ENCODE measurements at places on chromosomes 7 and 10.

DNA sequence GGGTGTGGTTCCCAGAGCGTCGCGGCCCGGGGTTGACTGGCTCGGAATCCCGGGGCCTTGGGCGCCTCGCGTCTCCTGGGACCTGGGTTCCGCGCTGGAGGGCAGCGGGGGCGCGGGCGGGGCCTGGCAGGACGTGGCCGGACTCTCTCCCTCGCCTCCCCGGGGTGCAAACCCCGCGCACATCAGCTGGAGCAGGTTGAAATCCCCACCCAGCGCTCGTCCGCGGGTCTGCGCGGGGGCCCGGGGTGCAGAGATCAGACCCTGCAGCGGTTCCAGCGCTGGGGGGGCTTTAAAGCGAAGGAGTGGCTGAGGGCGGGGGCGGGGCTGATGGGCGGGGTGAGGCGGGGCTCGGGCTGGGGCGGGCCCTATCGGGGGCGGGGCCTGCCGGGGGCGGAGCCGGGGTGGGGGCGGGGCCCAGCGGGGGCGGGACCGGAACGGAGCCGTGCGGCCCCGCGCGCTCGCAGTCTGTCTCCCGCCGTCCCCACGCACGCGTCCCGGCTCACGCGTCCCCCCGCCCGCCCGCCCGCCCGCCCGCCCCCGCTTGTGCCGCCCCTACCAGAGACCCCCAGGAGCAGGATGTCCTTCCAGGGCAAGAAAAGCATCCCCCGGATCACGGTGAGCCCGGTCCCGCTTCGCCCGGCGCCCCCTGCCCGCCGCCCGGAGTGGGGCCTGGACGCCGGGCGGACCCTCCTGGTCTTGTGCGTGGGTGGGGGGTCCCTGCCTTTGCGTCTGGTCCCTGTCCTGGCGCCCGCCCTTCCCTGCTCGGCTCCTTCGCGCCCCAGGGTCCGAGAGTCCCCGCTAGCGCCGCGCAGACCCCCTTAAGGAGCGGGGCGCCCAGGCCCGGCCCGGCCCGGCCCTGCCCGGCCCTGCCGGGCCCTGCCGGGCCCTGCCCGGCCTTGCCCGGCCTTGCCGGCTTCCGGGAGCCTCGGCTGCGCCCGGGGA, at the start of gene DPYSL4:
Gene DPYSL4 (plus strand): TSS at position 461 of the 942 bp plus-strand sequence. CDS start 116 bp downstream, at position 577.
- DNase-seq: no peak

DNA sequence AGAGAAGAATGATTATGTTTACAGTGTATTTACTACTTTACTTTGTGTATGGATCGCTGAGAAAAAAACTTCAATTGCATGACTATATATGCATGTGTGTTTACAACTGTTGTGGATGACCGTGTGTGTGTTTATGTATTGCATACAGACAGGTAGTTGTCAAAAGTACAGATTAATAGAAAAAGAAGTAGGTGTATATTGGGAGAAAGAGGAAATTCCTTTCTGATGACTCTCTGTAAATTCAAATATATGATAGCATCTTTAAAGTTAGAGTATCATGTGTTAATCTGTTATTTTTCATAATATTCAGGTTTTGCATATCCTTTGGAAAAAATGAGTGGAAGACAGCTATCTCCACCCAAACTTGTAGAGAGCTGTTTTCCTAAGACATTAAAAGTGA, 160.4 kb upstream of the AGR3 start:
- DNase-seq: no peak

GRCh38 chr7:109479388-109479787, 909.7 kb downstream of the DNAJB9 start:
- no peak for DNase-seq

GRCh38 chr7:143255564-143255963, 7.7 kb upstream of the GSTK1 start:
- no peak for DNase-seq

DNA sequence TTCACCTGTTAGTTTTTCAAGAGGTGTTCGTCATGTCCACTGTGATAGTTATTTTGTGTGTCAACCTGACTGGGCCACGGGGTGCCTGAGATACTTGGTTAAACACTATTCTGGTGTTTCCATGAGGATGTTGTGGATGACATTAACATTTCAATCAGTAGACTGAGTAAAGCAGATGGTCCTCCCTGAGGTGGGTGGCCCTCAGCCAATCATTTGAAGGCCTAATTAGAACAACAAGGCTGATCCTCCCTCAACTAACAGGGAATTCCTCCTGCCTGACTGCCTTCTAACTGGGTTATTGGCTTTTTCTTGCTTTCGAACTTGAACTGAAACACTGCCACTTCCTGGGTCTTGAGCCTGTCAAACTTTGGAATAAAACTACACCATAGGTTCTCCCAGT, 75.8 kb downstream of the ENO4 start:
- no peak for DNase-seq

GRCh38 chr7:149440222-149440621, 20.6 kb downstream of the ZNF777 start:
- no peak for DNase-seq

DNA sequence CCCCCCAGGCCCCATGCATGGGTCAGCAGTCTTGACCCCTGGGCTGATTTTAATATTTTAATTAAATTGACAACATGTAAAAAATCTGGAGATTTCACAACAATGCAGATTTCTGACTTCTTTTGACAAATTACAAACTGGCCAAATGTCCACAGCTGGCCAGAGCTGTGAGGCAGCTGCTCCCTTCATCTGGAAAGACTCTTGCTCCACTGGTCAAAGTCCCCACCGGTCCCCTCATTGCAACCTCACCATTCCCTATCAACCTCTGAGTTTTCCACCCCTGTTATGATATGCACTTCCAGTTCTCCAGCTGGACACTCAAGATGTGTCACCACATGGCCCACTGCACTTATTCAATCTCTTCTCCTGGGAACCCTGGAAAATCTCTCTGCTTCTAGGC, 266.2 kb downstream of the KCNMA1 start:
- DNase-seq: no peak

DNA sequence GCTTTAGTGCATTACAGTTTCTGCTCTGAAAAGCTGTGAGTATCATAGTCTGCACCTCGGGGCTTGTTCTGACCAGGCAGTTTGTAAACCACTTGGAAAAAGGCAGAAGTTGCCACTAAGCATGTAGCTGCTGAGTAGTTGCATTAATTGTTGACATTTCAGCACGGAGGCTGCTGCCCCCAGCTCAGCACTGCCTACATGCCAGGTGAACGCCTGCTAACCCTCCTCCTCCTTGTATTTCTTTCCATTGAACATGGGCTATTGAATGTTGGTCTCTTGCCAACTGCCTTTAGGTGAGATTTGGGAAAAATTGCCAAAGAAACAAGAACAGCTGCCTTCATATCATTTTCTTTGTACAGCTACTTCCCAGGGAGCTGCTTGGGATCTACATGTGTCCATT, 164.2 kb downstream of the RAPGEF5 start:
- no peak for DNase-seq

GRCh38 chr10:131087464-131088215, 223.9 kb downstream of the TCERG1L start:
- no peak for DNase-seq

DNA sequence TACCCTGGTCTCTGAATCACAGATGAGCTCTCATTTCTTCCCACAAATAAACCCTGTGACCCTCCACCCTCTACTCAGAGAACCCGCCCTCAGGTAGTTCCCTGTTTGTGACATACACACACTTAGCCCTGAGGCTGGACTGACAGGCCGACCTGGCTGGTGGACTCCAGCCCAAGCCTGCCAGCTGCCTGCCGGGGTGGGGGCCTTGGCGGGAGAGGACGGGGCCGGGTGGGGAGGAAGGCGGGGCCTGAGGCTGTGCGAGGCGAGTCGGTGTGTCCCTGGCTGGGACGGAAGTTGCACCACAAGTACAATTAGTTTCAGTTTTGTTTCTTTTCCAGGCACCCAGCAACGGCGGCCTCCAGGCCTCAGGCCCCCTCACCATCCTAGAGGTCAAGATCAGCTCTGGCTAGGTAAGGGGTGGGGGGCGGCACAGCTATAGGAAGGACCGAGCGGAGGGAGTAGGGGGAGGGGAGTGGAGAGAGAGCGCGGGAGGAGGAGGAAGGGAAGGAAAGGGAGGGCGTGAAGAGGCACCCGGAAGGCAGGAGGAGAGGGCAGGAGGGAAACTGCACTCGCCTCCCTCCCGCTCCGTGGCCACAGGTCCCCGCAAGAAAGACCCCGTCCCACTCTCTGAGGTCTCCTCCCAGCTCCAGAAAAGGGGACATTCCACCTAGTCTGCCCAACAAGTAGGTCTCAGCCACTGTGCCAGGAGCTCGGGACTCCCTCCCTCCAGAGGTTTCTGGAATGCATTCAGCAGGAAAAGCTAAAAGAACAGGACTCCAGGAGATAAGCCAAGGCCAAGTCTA, at the start of gene TRIM56:
Gene TRIM56 (plus strand): TSS at position 320 of the 803 bp plus-strand sequence. CDS start 1,832 bp downstream, outside the sequence.
- DNase-seq: peak; percentile 70

GRCh38 chr10:43884501-43885105, 235.9 kb upstream of the ZNF32 start:
- no peak for DNase-seq

DNA sequence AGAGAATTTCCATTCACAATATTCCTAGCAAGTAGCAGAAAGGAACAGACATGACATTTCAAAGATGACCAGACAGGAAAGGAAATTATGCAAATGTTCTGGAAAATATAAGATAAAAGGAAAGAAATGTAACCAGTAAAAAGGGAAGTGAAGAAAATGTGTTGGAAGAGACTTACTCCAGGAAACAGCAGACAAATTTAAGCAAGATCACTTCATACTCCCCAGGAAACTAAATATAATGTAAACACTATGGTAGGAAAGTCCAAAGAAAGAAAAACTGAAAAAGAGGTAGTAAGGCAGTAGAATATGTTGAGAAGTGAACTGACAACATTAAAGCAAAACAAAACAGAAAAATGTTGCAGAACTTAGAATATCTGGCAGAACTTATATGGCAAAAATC, 6.4 kb upstream of the ST8SIA6 start:
- peak; percentile 89 for DNase-seq

DNA sequence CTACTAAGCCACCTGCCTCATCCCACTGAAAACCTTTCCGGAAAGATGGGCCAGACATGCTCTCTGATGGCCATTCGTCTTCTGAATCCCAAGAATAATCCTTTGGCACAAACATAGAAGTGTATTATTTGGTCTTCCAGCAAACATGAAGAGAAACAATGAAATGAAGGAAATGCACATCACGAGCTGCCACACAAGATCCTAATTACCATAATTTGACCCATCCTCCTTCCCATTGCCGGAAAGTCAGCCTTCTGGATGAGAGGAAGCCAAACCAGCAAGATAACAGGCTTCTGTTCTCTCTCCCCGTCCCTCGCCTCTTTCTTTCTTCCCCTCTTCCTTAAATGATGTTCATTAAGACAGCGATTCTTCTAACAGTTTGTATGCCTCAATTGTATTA, 218.9 kb upstream of the KMT2E start:
- no peak for DNase-seq

- DNase-seq: peak; percentile 39
Measured at GRCh38 chr7:128833148-128833945, 3.1 kb downstream of the FLNC start.

GRCh38 chr10:28664369-28664740, 13.0 kb upstream of the BAMBI start:
- no peak for DNase-seq

GRCh38 chr7:113015034-113015645, 71.5 kb downstream of the GPR85 start:
- peak; percentile 24 for DNase-seq

DNA sequence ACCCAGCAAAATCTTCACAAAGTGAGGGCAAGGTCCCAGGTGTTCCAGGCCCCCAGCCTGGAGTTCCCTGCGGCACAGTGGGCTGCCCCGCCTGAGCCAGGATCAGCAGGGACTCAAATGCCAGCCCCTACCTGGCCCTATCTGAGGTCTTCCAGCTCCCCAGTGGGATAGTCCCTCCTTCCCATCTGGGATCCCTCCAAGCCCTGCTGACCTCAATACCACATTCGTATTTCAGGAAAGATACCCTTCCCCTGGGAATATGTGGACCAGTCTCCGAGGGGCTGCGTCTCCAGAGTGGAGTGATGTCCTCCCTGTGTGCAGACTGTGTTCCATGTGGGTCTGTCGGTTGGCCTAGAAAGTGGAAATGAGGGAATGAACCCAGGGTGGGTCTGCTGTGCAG, 40.9 kb downstream of the ELFN1 start:
- no peak for DNase-seq

DNA sequence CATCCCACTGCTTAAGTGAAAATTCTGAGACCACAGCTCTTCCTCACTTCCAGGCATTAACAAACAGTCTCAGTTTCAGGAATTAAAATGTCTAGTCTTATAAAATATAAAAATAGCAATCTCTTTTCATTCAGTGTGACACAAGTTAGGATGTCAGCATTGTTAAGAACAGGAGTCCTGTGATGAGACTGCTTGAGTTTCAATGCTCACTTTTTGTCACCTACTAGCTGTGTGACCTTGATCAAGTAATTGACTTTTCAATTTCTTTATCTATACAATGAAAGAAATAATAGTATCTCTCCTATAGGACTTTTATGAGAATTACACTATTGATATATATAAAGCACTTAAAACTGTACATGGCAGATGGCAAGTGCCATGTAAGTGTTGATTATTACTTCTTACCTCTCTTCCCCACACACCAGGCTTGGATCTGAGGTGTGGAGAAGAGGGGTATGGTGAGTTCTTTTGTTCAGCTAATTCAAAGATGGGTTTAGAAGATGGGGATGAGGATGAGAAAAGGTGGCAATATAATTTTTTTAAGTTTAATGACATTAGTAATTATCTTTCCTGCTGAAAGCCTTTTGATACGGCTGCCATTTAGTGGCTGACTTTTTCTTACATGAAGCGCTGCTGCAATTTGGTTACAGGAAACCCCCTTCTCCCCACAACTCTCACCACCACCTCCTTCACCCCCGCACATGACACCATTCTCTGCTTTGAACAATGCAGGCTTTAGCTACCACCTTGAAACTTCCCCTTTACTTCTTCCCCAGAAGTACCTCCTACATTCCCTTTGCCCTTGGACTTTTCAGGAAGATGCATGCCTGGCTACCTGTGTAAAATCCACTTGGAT, 20.8 kb upstream of the HYAL4 start:
- DNase-seq: no peak

- no peak for DNase-seq
Measured at GRCh38 chr7:35694161-35694783, 663 bp downstream of the HERPUD2 start.

- no peak for DNase-seq
Measured at GRCh38 chr7:88057655-88058054, 123.6 kb downstream of the ADAM22 start.

DNA sequence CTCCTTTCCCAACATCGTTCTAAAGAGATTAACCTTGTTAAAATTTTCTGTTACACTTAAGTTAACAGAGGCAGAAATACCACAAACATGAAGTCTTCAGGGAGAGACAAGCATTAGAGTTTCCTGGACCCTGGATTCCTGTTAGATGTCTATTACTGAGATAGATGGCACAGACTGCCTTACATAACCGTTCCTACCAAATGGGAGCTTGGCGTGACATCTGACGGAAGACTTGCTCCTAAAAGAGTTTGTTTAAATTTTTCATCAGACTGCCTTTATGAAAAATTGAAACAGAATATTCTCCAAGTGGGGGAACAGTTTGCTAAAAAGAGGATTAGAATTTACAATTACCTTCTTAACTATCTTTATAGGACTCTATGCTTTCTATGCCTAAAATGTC, 22.7 kb downstream of the ANK3 start:
- DNase-seq: no peak
